ENCODE measurements at places on chromosomes 11 and 22. TPM values are rescaled to one million over a fixed set of nuclear protein-coding genes. Genes with fewer than 3 reads are reported as not detected.
A peak's percentile ranks its signal among the peaks of the same experiment; 100 is the strongest.

- H3K4me1 ChIP-seq, result peaks cover 29% of the 10 kb centered on the region
- DNase-seq, result no peak
- no peaks in the 10 kb centered on the region for H3K36me3 ChIP-seq
- H3K4me3 ChIP-seq, result no peak overlapping the region
- H3K27me3 ChIP-seq, result no peaks in the 10 kb centered on the region
- peak overlapping the region; percentile 27 for H3K27ac ChIP-seq
Observed at GRCh38 chr11:114226356-114226755, 69.8 kb upstream of the NNMT start.

The FAM180B gene
- 0.47 TPM for total RNA-seq

GRCh38 chr11:79762279-79762921, 321.6 kb upstream of the TENM4 start:
- H3K27me3 ChIP-seq, result no peaks in the 10 kb centered on the region
- DNase-seq, result no peak
- H3K27ac ChIP-seq, result no peak overlapping the region
- H3K4me3 ChIP-seq, result no peak overlapping the region
- no peaks in the 10 kb centered on the region for H3K4me1 ChIP-seq

GRCh38 chr11:47392546-47393162, 14.3 kb upstream of the SPI1 start:
- no peaks in the 10 kb centered on the region for H3K36me3 ChIP-seq
- DNase-seq, result no peak
- no peak overlapping the region for H3K27ac ChIP-seq
- H3K4me1 ChIP-seq, result peaks cover 25% of the 10 kb centered on the region
- no peak overlapping the region for H3K4me3 ChIP-seq

GRCh38 chr11:69233744-69234570, 60.0 kb upstream of the MYEOV start:
- H3K27me3 ChIP-seq, result peaks cover 42% of the 10 kb centered on the region
- no peak overlapping the region for H3K4me3 ChIP-seq
- H3K36me3 ChIP-seq, result no peaks in the 10 kb centered on the region
- H3K27ac ChIP-seq, result no peak overlapping the region

The SVIP gene
- total RNA-seq, result 48.2 TPM

All from T-helper 17 cell (primary cell).